ENCODE measurements at places on chromosomes 3 and 15.
A peak's percentile ranks its signal among the peaks of the same experiment; 100 is the strongest.

GRCh38 chr3:126706631-126707030 is 2.6 kb downstream of the CHCHD6 start:
- no peak for DNase-seq

- DNase-seq = no peak
These were observed 133.5 kb downstream of the LRRK1 start for GRCh38 chr15:101052681-101053121.

- DNase-seq = no peak
These were observed 104.5 kb downstream of the NLGN1 start for GRCh38 chr3:173501931-173502489.

GRCh38 chr3:157103280-157103679 is 56.7 kb downstream of the CCNL1 start:
- no peak for DNase-seq

GRCh38 chr3:149407898-149408297 is 30.4 kb upstream of the TM4SF1 start:
- no peak for DNase-seq

- DNase-seq = no peak
These were observed 13.4 kb downstream of the IFT57 start for GRCh38 chr3:108208831-108209230.

- peak; percentile 52 for DNase-seq
These were observed 25.4 kb downstream of the LINGO1 start for GRCh38 chr15:77607111-77607893.

DNA sequence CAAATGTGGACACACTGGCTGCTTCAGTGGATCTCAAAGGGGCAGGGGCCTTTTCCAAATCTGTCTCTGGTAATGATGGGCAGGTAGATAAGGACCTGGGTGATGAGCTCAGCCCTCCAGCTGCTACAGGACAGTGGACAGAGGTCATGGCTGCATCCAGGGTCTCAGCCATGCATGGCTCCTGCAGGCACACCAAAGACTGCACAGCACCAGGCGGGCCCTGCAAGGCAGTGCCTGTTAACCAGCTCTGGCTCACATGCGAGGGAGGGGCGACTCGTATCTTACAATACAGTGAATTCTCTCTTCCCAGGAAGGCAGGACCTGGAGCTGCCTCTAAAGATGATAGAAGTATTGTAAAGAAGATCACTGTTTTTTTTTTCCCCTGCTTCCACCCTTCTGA is 58.7 kb downstream of the OXNAD1 start:
- DNase-seq = no peak

- DNase-seq = no peak
These were observed 5.2 kb downstream of the KCTD6 start for GRCh38 chr3:58497097-58497496.

DNA sequence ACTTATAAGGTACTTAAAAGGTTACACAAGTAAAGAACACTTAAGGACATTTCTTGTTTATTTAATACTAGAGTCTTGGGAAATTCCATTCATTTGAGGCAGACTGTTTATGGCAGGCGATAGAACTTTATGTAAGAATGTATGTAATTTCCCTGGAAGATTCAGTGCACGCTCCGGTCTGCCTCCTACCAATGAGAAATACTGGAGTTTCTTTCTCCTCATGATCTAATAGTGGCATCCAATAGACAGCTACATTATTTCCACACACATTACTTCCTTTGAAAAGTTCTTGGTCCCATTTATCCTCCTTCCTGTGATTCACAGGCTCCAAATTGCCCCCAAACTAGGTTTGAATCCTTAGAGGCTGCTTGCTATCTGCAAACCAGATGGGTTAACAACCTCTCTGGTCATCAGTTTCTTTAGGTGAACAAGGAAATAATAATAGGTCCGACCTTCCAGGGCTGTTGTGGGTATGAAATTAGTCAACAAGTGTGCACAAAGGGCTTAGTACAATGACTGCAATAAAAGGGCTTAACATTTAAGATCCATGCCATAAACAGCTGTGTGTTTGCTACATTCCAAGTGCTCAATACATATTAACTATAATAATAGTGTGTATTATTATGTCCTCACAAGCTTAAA is 30.7 kb downstream of the EIF4E3 start:
- DNase-seq = no peak

- DNase-seq = no peak
These were observed 207.2 kb downstream of the TBC1D5 start for GRCh38 chr3:17535274-17535673.

DNA sequence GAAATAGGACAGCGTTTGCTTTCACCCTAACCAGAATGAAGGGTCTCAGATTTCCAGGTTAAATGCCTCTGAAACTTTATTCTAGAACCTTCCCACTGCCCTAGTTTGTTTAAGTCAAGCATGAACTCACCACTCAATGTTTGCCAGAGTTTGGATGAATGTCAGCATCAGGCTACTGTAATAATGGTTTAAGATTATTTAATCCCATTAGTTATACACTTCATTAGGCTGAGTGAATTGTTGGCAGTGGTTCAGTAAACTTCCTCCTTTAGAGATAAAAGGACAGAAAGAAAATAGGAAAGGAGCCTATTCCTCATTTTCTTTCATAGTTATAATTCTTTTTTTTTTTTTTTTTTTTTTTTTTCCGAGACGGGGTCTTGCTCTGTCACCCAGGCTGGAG is 401.9 kb upstream of the TPRG1 start:
- no peak for DNase-seq

- no peak for DNase-seq
These were observed 102.9 kb upstream of the CHRM5 start for GRCh38 chr15:33865416-33865815.

DNA sequence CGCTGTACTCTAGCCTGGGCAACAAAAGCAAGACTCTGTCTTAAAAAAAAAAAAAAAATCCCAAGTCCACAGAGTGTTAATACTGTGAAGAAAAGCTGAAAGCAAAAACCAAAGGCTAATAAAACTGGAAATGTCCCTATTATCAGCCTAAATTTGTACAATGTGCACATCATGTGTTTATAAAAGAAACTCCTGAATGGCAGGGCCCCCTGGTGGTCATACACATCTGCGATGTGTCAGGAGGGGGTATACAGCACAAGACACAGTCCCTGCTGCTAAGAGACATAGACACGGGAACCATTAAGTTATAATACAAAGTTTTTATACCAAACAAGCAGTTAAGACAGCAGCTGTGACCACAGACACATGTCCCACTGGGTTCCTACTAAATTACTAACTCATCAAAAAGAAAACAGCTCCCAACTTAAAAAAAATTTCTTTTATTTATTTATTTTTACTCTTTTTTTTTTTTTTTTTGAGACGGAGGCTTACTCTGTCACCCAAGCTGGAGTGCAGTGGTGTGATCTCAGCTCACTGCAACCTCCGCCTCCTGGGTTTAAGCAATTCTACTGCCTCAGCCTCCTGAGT is 31.0 kb downstream of the IDH2 start:
- peak; percentile 85 for DNase-seq

- DNase-seq = no peak
These were observed 323.4 kb downstream of the CHST2 start for GRCh38 chr3:143442814-143443447.

GRCh38 chr3:14633819-14634424 is 17.6 kb upstream of the CCDC174 start:
- DNase-seq = peak; percentile 77

- DNase-seq = no peak
These were observed 394.8 kb downstream of the FHIT start for GRCh38 chr3:60856257-60857046.

DNA sequence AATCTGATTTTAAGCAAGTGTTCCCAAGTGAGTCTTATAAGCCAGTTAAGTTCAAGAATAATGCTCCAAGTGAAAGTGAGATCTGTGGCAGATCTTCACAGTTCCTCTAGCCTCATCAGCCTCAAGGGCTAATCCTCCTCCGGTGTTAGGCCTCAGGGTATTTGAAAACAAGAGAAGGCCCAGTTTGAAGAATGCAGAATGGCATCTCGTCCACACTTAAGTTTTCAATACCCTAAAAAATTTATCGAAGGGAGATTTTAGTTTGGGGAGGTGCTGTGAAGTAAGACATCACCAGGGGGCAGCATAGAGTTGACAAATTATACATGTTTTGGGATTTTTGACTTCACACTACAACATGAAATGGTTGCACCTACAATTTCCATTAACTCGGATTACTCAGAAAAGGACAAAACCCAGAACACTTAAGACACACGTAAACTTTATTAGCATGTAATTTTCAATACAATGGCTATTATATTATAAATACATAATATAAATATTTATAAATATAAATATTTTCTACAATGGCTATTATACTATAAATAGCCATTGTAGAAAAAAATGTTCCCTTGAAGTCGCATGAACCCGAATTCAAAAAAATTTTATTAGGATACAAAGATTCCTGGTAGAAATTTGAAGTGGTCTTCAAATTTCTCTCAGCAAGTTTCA is 2.3 kb upstream of the TMEM266 start:
- DNase-seq = no peak

DNA sequence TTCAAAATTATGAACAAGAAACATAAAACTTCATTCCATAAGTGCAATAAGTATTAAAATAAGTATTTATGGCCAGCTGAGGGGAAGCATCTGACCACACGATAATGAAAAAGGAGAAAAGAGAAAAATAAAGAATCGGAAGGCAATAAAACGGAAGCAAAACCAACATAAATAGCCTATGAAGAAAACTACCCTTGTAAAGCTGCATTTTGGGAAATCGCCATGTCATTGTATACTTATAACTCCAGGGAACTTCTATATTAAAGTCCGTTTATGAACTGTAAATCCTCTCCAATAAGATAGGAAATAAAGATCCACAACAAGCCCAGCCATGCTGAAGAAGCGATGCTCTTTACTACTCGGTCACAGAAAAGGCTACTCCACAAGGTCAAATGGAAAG is 47.7 kb downstream of the MORC1 start:
- DNase-seq = no peak

DNA sequence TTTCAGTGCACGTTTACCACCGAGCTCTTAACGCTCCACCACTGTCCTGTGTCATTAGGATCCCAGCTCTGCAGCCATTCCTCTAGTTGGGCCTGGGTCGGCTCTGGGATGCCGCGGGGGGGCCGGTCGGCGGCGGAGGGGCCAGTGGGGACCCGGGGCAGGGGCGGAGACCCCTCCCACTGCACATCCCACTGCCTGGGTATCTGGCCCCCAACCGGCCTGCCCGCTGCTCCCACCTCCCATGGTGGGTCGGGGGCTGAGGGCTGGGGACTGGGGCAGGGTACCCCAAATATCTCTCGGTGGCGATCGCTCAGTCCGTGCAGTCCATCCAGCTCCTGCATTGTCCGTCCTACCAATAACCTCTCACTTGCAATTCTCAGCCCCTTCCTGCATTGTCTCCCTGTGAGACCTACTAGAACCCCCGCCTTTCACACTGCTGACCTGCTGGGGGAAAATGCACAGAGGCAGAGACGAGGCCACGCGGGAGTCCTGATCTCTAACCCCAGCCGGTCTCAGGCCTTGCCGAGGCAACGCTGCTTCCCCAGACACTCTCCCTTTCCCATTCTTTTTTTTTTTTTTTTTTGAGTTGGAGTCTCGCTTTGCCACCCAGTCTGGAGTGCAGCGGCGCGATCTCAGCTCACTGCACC is 24.0 kb upstream of the MUC20 start:
- DNase-seq = no peak

DNA sequence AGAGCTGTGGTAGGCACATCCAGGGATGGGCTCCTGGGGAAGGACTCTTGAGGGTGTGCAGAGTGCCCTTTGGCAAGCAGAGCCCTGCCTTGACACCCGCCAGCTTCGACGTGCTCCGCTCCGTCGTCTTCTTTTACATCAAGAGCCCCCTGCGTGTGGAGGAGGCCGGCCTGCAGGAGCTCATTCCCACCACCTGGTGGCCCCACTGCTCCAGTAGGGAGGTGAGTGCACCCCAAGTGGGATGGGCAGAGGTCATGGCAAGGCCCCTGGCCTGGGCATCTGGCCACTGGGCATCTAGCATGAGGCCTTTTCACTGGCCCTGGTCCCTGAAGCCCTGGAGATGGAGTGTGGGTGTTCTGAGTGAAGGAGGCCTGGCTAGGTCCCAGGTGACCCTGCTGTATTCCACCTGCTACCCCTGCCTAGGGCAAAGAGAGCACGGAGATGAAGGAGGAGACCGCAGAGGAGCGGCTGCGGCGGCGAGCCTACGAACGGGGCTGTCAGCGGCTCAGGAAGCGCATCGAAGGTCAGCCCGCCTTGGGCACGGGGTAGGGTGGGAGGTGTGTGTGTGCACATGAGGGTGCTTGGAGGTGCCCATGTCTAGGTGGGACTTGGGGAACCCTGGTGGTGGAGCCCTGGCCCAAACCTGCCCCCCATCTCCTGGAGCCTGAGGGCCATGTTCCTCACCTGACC is 12.2 kb downstream of the RNF123 start:
- no peak for DNase-seq

DNA sequence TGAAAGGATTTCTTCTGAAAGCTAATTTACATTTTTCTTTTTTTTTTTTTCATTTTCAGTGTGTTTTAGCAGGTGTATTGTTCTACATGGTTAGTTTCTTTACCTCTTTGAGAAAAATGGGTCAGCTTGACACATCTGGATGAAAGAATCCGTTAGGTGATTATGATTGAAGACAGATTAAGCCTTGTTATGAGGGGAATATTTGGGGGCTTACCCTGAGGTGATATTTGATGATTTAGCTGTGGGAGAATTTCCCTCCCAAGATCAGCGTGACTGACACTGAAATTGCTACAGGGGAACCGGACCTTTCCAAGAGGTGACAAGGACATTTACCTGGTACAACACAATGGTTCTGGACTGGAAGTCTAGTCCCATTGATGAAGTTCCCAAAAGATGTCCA is 147.5 kb downstream of the NFKBIZ start:
- no peak for DNase-seq
